ENCODE measurements at places on chromosomes 3 and 15.

DNA sequence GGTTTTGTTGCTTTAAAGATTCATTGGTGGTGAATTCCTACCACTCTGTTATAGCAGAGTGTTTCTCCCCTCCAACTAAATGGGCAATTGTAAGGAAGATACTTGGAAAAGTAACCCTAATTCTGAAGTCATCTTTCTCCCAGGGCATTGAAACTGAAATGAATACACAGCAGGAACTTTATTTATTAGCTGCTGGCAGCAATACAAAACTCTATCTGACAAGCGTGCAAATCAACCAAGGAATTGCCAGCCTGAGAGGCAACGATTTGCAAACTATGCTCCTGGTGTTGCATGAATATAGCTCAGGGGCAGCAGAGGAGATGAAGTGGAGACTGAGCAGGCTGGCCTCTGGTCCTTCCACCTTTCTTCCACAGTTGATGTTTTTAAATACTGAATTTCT lies 48.9 kb downstream of the CD200R1 start:
- DNase-seq, result no peak

GRCh38 chr3:69532547-69533224 lies 146.8 kb upstream of the FRMD4B start:
- DNase-seq, result no peak

DNA sequence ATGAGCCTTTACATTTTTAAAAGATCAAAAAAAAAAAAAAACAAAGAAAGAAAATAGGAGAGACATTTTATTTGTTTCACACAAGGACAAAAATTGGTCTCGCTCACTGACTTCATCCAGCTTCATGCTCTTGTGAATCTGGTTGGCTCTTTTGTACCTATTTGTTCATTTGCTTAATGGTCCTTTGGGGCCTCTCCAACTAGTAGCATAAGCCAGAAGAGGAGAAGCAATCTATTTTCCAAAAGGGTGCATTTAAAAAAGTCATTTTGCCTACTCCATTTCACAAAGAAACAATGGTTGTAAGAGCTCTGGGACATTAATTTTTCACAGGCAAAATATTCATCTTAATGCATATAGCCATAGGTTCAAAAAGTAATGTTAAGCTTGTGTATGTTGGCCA lies 168.3 kb upstream of the ADAMTS9 start:
- DNase-seq, result no peak

DNA sequence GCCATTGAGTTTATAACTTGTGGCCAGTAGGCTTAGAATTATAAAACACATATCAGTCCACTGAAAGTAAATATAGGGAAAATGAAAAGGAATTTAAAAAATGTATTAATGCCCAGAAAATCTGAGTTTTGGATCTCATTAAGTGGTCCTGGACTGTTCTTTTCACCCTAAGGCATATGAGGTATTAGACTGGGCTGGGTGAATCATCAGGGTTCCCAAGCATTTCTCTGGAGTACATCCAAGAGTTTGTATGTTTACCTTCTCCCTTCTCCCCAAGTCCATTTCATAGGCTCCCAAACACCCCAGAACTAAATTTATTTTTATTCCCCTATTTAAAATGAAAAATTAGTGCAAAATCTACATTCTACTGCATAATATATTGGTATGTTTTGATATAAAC lies 31.9 kb upstream of the SPTSSB start:
- DNase-seq, result no peak

- DNase-seq, result no peak
These were observed 55.0 kb upstream of the SNRPN start for GRCh38 chr15:24899795-24900194.

DNA sequence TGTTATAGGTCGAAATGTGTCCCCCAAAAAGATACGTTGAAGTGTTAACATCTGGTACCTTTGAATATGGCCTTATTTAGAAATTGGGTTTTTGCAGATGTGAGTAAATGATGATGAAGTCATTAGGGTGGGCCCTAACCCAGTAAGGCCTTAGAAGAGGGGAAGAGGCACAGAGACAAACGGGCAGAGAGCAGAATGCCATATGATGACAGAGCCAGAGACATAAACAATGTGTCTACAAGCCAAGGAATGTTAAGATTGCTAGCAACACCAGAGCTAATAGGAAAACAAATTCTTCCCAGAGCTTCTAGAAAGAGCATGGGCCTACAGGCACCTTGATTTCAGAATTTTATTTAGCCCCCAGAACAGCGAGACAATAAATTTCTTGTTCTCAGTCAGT lies 693.1 kb upstream of the NECTIN3 start:
- DNase-seq, result no peak

DNA sequence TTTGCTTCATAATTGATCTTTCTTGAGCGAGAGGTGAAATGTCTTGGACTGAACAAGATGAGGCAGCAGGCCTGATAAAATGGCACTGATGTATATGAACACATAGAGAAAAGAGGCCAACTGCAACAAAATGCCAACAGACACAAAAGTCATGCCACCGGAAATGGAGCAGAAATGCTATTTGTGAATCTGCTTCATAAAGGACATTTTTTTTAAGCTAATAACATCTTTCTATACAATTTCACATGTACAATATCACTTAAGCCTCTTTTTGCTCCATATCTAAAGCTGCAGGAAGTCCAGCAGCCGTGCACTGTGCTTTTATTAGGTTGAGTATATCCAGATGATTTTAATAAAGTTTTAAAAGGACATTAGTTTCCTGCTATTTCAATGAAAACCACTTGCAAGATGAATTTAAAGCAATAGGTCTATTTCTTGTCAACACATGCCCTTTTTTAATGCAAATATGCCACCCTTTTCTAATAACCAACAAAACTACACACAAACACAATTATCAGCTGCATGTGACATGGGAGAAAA lies 169.2 kb upstream of the ADAMTS9 start:
- DNase-seq, result no peak

GRCh38 chr3:89038869-89039268 lies 68.6 kb upstream of the EPHA3 start:
- no peak for DNase-seq

DNA sequence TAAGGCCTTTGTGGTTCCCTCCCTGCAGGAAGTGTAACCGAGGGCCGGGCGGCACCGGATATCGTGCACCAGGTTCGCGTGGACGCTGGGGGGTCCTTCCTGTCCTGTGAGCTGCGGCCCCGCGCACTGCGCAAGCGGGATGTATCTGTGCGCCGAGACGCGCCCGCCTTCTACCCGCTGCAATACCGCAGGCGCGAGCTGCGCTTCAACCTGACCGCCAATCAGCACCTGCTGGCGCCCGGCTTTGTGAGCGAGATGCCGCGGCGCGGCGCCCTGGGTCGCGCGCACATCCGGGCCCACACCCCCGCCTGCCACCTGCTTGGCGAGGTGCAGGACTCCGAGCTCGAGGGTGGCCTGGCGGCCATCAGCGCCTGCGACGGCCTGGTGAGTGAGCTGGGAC lies 35.9 kb downstream of the SAXO2 start:
- DNase-seq, result peak; percentile 25

- no peak for DNase-seq
These were observed 24.8 kb downstream of the UQCC5 start for GRCh38 chr3:52561028-52561747.

DNA sequence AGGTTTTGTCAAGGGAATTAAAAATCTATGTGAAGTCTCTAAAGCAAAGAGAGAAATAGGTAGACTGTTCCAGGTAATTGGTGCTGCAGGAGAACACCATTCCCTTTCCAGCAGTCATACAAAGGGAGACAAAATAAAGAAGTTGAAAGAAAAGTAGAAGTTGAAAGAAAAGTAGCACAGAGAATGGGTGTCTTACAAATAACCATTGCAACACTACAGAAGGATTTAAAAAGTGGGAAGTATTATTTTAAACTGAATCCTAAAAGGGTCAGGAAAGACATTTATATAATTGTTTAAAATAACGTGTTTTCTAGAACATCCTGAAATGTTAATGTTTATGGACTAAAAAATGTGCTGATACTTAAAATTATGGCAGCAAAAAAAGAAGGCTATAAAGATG lies 223.8 kb downstream of the RSRC1 start:
- no peak for DNase-seq

DNA sequence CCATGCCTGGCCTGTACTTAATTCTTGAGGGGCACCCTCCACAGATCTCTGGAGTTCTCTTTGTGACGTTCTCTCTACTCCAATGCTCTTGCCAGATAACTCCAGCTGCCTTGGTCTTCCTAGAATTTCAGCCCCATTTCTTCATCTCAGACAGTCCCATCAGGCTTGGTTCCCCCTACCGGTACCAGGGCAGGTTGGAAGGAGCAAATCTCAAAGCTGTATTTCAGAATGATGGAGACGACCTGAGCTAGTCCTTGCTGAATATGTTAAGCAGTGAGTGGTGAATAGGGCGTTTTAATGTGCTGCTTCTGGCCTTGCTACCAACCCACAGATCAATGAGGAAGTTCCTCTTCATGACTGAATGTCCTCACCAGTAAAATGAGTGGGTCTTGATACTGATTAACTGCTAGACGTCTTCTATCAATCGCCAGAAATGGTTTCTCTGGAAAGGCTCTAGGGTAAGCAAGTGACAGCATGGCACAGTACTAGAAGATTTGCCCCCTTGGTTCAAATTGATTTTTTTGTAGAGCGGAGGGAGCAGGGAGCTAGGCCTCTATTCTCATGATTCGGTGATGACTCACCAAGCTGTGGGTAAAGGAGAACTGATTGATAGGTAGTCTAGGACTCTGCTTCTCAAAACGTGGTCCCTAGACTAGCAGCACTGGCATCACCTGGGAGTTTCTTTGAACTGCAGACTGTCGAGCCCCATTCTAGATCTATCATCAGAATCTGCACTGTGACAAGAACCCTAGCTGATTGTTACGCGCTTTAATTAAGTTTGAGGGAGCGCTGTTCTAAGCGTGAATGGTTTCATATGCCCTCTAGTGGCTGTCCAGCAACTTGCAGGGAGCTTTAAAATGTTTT lies 67.8 kb downstream of the UBP1 start:
- peak; percentile 23 for DNase-seq

GRCh38 chr3:163776743-163777142 lies 1301.6 kb downstream of the SI start:
- no peak for DNase-seq

DNA sequence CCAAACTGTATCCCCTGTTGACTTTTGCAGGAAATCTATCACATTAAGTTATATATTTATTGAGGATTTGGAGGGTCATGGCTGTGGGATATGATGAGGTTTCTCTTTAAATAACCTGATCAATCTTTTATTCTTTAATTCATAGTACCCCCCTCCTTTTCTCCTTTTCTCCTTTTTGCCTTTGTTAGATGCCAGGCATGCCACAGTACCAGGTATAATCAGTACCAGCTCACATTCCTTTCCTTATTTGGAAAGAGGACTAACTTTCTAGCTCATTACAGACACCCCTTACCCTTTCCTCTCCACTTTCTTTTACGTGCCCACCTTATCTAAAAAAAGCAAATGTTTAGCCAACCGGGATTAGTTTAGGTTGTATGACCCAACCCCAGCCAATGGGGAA lies 326.4 kb upstream of the NAALADL2 start:
- DNase-seq, result no peak

DNA sequence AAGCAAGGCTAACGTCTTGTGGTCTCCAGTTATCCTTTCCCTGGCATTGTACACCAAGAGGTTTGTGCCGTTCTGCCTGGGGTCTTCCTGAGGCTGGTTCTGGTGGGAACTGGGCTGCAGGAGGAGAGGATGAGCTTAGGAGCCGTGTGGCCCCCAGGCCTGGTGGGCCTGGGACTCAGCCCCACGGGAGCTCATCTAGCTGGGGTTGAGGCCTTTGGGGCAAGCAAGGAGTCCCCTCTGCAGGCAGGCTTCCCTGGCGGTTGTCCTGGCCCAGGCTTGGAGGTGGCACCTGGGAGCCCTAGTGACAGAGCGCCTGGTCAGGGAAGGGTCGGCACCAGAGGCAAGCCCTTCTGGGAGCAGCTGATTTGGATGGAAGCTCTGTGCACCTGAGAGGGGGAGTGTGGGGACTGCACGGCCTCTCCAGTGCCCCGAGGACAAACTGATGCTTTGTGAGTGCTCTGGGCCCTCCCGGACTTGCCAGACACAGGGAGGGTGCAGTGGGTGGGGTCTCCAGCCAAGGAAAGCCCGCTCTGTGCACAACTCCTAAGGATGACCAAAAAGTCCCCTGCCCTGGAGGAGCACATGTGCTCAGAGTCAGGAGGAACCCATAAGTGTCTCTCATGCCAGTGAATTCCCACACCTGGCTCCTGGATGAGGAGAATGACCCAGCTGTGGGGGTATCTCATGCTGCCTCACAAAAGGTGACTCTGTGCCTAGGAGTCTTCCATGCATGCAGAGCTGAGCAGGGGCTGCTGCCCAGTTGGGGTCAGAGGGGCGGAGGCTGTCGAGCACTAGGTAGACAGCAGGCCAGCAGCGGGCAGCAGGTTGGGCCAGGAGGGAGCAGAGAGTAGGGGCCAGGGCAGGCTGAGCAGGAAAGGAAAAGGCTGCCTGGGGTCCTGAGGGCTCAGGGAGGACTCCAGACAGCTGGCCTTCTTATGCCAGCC lies 2.7 kb downstream of the PAK6 start:
- DNase-seq, result no peak

DNA sequence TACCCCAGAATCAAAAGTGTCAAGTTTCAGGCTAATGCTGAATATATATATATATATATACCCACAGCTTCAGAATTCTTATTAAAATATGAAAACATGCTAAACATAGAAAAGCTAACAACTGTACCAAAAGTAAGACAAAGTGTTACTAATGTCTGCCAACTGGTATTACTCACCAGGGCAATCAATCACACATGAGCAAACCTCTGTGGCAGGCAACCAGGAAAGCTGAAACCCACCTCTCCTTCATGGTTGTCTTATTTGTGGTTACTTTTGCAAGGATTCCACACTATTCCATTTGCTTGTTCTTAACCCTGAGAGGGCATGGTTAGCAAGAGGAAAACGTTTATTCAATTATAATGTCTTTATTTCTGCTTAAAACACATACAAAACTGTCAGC lies 512.3 kb upstream of the MDFIC2 start:
- no peak for DNase-seq

DNA sequence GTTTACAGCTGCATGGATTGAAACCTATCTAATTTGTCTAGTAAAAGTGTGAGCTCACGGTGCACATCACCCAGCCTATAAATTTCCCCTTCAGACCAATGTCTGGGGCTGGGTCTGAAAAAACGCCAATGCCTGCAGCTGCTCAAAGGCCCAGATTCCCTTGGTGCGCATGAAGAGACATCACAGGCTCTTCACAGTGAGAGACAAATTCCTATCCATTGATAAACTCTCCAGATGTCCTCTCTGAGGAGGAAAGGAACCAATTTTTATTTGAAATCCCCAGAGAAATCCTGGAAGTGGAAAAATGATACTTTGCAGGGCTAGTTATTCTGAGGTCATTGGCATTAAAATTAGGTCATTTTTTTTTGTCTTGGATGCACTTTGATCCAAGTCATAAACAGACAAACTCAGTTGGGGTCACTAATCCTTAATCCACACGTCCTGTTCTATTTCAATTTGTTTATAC lies 360.5 kb downstream of the EPHA3 start:
- DNase-seq, result no peak

- DNase-seq, result no peak
These were observed 25.7 kb downstream of the FSIP1 start for GRCh38 chr15:39756806-39757522.
